PC-9 (cell line): ENCODE measurements at places on chromosomes 11 and 22. TPM values are rescaled to one million over a fixed set of nuclear protein-coding genes. Genes with fewer than 3 reads are reported as not detected.

DNA sequence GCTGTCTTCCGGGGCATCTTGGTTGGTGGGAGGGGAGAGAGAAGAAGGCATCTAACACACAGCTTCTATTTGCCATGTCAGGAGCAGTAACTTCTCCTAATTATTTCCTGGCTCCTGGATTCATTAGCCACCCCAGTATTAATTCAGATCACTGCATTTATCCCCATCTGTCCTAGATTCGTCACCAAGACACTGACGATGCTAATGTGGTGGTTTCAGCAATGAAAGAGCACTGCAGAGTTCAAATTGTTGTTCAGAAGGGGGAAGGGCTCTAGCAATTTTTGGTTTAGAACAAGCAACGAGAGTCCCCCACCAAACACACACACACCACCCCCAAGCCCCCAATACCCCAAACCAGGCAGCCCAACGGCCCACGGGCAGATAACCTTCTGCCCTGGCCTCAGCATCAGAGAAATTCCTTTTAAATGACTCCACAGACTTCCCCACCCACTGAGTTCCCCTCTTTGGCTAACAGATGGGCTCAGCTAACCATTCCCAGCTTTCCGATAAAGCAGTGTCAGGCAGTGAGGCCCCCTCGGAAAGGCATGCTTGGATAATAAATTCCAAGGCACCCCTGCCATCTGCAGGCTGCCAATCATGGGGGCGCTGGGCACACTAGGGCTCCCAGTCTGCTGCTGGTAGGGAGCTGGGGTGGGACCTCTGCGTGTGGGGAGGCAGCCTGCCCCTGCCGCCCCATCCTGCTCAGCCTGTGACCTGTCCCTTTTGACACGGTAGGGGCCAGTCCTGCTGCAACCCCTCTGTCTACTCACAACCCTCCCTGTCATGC, 453.5 kb downstream of the MIAT start:
- no peak overlapping the region for H3K4me3 ChIP-seq
- peaks cover 71% of the 10 kb centered on the region for H3K4me1 ChIP-seq
- H3K27me3 ChIP-seq = no peaks in the 10 kb centered on the region
- H3K36me3 ChIP-seq = no peaks in the 10 kb centered on the region
- H3K27ac ChIP-seq = no peak overlapping the region

CSF2RB gene
- total RNA-seq = not detected in 2 replicates

DNA sequence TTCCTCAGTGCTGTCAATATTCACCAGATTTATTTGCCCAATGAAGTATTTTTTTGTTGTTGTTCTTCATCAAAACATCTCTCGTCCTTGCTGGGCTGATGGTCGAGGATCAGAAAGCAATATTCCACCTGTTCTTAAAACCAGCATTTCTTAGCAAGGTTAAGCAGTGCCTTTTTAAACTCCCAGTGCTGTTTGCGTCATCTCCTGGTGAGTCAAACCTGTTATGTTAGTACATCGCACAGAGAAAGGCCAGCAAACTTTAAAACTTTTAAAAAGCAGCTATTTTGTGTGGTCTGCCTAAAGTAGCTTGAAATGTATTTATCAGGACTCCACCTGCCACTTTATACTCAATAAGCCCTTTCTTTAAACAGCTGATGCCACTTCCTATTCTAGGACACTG, 802.0 kb downstream of the KCNA4 start:
- H3K27ac ChIP-seq = no peak overlapping the region
- H3K27me3 ChIP-seq = no peaks in the 10 kb centered on the region
- H3K36me3 ChIP-seq = no peaks in the 10 kb centered on the region
- H3K4me1 ChIP-seq = no peaks in the 10 kb centered on the region

GRCh38 chr11:106022795-106023275, 795 bp upstream of the MSANTD4 start:
- peak overlapping the region; percentile 86 for H3K4me3 ChIP-seq
- no peaks in the 10 kb centered on the region for H3K27me3 ChIP-seq
- H3K36me3 ChIP-seq = 0 out of 2 replicates have a peak, but pooled peaks cover 12% of the 10 kb centered on the region
- H3K4me1 ChIP-seq = peaks cover 30% of the 10 kb centered on the region

DNA sequence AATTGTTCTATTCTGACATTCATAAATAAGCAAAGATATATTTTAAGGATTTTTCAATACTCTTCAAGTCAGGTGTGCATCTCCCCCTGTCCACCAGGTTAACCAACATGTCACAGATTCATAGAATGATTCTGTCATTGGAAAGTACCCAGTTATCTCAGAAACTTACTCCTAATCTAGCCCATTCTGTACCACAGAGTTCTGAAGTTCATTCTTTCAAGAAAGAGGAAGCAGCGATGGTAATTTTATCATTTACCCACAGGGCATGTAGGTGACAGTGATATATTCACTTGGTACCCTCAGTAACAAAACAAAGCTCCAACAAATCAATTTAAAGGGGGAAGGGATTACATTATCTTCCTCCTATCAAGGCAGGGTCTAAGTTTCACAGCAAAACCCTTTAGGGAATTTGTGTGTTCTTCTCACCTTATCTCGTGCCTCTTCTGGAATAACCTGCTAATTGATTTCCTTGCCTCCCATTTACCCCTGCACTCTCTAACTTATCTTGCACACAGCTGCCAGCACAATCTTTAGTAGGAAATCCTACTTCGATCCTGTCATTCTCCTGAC, 19.0 kb upstream of the MPPED2 start:
- no peak overlapping the region for H3K4me3 ChIP-seq
- DNase-seq = no peak
- H3K27me3 ChIP-seq = no peaks in the 10 kb centered on the region
- no peaks in the 10 kb centered on the region for H3K4me1 ChIP-seq

DNA sequence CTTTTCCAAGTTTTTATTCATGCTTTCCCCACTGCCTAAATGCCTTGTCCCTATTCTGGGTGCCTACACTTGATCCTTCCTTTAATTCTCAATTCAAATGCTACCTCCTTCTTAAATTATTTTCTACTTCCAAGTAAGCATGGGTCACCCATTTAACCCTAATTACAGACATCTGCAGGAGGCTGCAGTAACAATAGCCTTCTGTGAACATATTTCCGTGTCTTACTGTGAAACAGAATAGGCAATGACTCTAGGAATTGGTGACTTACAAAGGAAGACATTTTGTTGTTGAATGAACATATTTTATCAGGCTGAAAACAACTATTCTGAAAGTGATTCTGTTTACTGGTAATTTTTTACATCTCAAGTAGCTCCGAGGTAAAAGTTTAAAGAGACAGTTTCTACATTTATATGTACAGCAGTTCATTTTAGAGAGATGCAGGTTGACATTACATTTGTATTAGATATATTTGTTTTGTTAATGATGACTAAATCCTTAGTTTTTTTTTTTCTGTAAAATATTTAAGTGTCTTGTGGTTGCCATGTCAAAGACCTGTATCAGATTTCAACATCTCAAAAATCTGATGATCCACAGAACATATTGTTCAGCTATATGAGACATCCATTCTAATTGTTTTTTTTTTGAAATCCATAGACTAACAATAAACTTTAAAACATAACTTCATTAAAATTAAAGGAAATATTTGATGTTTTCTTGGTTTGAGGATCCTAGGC, 316.8 kb downstream of the CASP12 start:
- H3K27me3 ChIP-seq = no peaks in the 10 kb centered on the region
- H3K27ac ChIP-seq = no peak overlapping the region
- no peaks in the 10 kb centered on the region for H3K4me1 ChIP-seq
- H3K4me3 ChIP-seq = no peak overlapping the region
- no peaks in the 10 kb centered on the region for H3K36me3 ChIP-seq
- no peak for DNase-seq

- peaks cover 35% of the 10 kb centered on the region for H3K4me1 ChIP-seq
- H3K36me3 ChIP-seq = peaks cover 6% of the 10 kb centered on the region; the same call in 1 of the 2 replicates
- peak overlapping the region; percentile 73 for H3K27ac ChIP-seq
- H3K4me3 ChIP-seq = no peak overlapping the region
Observed at GRCh38 chr11:67167091-67167490, 48.0 kb downstream of the KDM2A start.

GRCh38 chr11:37643968-37644367, 1045.9 kb upstream of the RAG2 start:
- no peak overlapping the region for H3K27ac ChIP-seq
- H3K4me1 ChIP-seq = no peaks in the 10 kb centered on the region
- H3K4me3 ChIP-seq = no peak overlapping the region
- no peaks in the 10 kb centered on the region for H3K36me3 ChIP-seq
- no peak for DNase-seq

DNA sequence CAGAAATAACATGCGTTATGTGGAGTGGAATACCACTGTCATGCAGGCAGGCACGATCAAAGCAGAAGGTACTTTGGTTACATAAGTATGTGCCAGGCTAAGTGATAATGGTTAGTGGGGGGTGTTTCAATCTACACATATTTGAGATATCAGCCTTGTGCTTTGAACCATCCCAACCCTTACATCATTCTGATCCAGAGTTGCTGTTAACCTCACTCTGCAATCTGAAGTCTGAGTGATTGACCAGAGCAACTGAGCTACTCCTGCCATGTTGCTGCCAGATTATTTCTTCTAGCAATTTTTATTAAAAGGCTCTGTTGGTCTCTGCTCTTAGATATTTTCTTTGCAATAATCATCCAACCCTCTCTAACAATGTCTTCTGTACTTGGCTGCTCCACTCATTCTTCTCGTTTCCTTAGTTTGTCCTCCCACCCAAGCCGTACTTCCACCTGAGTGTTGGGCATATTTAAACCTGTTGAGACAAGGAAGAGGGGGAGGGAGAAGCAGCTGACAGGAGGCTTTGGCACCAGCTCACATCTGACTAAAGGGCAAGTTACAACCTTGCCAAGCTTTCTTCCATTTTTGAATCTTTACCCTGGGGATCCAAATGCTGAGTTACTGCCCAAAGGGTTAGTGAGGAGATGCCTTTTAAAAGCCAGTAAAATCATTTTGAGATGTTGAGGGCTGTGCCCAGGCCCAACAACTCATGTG, 114.1 kb upstream of the SESN3 start:
- DNase-seq = no peak
- no peak overlapping the region for H3K4me3 ChIP-seq
- H3K36me3 ChIP-seq = no peaks in the 10 kb centered on the region
- H3K27ac ChIP-seq = no peak overlapping the region

DNA sequence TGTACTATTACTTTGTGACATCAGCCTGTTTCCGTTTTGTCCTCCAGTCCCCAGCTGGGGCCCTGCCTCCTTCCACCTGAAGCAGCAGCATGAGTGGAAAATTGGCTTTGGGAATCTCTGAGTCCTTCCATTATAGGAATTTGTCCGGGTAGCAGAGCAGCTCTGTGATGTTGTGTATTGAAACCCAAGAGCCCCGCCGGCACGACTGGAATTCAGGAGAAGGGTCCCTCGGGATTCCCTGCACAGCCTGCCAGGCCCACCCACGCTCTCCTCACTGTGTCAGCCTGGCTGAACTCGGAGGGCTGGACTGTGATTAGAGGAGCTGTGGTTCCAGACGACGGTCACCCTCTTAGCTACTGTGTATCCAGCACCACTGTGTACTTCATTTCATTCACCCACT, 18.8 kb upstream of the TSPAN18 start:
- DNase-seq = no peak
- H3K36me3 ChIP-seq = no peaks in the 10 kb centered on the region
- H3K27ac ChIP-seq = no peak overlapping the region
- peaks cover 5% of the 10 kb centered on the region; the same call in 1 of the 2 replicates for H3K4me1 ChIP-seq
- H3K4me3 ChIP-seq = no peak overlapping the region
- H3K27me3 ChIP-seq = no peaks in the 10 kb centered on the region

CECR2 gene
- not detected in 2 replicates for total RNA-seq

BLID gene
- total RNA-seq = 1.8 and 2.0 TPM in 2 replicates

TSSK2 gene
- total RNA-seq = not detected in 2 replicates

- no peaks in the 10 kb centered on the region for H3K27me3 ChIP-seq
- H3K4me1 ChIP-seq = peaks cover 35% of the 10 kb centered on the region
- H3K4me3 ChIP-seq = peak overlapping the region; percentile 99
- H3K27ac ChIP-seq = peak overlapping the region; percentile 64
- DNase-seq = no peak
Observed at GRCh38 chr11:61332281-61332796, 566 bp downstream of the DDB1 start.

GRCh38 chr22:25574736-25575135, 10.3 kb downstream of the GRK3 start:
- H3K27ac ChIP-seq = no peak overlapping the region
- H3K4me1 ChIP-seq = no peaks in the 10 kb centered on the region
- no peaks in the 10 kb centered on the region for H3K36me3 ChIP-seq
- peaks cover 4% of the 10 kb centered on the region; the same call in 1 of the 2 replicates for H3K27me3 ChIP-seq
- DNase-seq = no peak
- H3K4me3 ChIP-seq = no peak overlapping the region

DNA sequence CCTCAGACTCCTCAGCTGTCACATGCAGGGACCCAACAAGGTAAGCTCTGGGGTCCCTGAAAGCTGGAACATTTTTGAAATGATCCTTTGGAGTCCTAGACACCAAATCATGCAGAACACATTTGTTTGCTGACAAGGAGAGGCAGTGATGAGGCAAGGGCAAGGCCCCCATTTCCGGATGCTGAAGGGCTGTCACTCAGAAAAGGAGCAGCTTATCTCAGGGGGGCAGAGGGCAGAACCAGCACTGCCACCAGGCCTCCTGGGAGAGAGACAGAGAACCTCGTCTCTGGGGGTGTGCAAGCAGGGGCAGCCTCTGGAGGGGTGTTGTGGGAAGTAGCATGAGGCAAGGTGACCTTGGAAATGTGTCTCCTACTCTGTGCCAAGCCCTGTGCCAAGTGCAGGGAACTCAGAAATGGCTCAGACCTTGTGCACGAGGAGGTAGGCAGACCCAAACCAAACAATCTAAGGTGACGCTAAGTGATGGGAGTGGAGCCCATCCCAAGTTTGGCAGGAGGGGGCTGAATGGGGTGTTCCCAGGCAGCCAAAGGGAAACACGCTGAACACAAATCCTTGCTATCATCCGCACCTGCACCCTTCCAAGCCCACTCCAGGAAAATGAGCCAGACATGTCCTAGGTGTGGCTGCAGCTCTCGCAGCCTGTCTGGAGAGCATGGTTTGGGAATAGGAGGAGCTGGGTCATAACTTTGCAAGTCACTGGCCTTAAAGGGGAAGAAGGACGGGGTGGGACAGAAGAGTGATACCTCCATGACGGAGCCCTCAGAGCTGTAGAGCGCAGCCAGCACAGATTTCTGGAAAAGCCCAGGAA, 94.2 kb downstream of the PDE2A start:
- H3K4me3 ChIP-seq = no peak overlapping the region
- H3K36me3 ChIP-seq = no peaks in the 10 kb centered on the region
- H3K27ac ChIP-seq = no peak overlapping the region
- no peaks in the 10 kb centered on the region for H3K4me1 ChIP-seq
- no peaks in the 10 kb centered on the region for H3K27me3 ChIP-seq
- no peak for DNase-seq

VSIG10L2 gene
- not detected in 2 replicates for total RNA-seq
